AG09309 (cell line): ENCODE measurements at places on chromosomes 4 and X.

GRCh38 chr4:74309223-74309622 lies 953 bp downstream of the EPGN start:
- no peak for DNase-seq

DNA sequence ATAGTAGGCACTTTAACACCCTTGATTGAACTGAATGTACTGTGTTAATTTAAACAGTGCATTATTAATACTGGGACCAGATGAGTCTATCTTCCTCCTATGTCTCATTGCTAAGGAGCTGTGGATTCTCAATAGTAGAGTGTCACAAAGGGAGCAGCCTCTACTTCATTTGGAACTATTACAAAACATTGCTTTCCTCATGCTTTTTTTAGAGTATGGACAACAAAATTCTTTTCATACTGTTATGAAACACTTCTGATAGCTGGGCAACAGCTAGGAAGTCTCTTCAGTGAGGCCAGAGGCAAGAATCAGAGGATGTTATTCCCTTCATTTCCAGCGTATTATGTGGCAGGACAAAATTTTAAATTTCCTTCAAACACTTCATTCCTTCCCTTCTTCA lies 160.8 kb downstream of the FBXO8 start:
- no peak for DNase-seq

DNA sequence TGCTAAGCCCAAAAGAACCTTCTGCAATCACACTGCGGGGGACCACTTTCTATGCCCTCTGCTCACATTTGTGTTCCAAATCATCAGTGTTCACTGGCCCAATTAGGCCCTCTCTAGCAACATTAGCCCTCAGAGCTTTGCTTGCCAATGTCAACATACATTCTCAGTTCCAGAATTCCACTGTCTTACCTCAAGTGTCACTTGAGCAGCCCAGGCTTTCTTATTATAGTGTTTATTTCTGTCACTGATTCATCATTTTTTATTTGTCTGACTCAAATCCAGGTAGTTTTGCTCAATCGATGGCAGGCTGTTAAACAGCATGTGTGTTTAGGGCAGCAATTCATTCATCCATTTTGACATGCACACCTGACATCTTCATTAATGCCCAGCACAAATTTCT lies 291.2 kb downstream of the TEX13A start:
- DNase-seq = no peak

- DNase-seq = no peak
These were observed 18.0 kb upstream of the PDHA2 start for GRCh38 chr4:95821867-95822266.

- DNase-seq = peak; percentile 87
These were observed 23.2 kb downstream of the VEGFC start for GRCh38 chr4:176769514-176769913.

- no peak for DNase-seq
These were observed at the start of gene ADGRL3 for GRCh38 chr4:61200187-61200915. Gene ADGRL3 (plus strand): TSS chr4:61200326.

GRCh38 chr4:1344696-1345095 lies 2.3 kb upstream of the UVSSA start:
- no peak for DNase-seq

GRCh38 chr4:142378179-142378578 lies 467.9 kb downstream of the INPP4B start:
- DNase-seq = no peak
